ENCODE measurements at places on chromosomes 3 and 15.

- no peak for DNase-seq
These were observed 126.4 kb downstream of the P2RY1 start for GRCh38 chr3:152961323-152961722.

DNA sequence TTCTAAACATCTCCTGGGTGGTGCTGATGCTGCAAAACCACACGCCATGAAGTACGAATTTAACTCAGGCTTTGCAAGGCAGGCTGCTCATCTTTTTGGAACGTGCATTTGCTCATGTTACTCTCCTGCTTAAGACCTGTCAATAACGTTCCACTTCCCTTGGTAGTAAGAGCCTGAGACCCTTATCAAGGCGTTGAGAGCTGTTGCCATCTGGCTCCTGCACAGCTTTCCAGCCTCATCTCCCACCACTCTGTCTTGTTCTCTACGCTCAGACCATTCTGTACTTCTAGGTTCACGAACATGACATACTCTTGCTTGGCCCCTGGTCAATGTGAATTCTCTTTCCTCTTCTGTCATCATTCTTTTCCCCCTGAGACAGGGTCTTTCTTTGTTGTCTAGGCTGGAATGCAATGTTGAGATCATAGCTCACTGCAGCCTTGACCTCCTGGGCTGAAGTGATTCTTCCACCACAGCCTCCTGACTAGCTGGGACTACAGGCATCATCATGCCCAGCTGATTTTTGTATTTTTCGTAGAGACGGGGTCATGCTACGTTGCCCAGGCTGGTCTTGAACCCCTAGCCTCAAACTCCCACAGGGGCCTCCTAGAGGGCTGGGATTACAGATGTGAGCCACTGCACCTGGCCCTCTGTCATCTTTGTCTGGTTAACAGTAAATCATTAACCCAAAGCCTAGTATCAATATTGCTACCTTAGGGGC is 202.8 kb downstream of the CADPS start:
- DNase-seq: no peak

GRCh38 chr3:85780806-85781205 is 822.0 kb downstream of the CADM2 start:
- DNase-seq: no peak

- no peak for DNase-seq
These were observed at the start of gene MKRN3 for GRCh38 chr15:23565395-23566070. TSS of gene MKRN3 (plus strand) at chr15:23565674. CDS start at chr15:23565783, 109 bp downstream.

DNA sequence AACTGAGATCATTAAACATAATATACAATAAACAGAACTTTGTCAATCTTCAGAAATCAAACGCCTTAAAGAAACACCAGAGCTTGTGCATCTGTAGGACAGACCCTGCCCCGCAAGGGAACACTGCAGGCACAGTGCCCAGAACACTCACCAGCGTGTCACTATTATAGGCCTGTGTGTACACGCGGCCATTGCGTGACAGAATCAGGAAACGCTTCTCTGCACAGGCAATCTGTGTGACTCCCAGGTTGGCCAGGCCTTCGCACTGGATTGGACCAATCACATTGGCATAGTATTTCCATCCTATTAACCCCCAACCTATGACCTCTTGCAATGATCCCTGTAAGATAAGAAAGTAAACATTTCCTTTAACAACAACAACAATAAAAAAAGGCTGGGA is 52.9 kb downstream of the HERC2 start:
- no peak for DNase-seq

GRCh38 chr3:12471241-12471640 is 13.0 kb upstream of the TSEN2 start:
- no peak for DNase-seq

DNA sequence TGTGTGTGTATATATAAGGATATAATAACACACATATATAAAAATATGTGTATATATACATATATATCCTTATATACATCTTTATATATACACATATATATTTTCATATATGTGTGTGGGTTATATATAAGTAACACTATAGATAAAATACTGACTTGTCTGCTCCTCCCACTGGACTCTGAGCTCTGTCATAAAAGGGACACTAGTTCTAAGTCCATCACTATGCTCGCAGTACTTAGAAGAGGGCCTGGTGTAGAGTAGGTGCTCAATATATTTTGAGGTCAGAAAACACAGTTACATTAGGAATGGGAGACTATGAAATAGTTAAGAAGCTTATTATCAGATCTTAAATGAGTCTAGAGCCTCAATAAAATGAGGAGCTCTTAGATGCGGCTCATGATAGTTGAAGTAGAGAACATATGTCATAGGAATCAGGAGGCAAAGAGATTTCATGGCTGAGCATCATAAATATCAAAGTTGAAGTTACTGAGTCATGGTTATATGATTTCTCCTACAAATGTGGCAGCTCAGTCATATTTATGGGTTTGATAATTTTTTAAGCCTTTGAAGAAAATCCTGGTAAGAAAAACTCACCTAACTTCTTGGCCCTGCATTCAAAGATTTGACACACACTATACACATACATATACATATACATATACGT is 371.2 kb upstream of the THBS1 start:
- DNase-seq: no peak

DNA sequence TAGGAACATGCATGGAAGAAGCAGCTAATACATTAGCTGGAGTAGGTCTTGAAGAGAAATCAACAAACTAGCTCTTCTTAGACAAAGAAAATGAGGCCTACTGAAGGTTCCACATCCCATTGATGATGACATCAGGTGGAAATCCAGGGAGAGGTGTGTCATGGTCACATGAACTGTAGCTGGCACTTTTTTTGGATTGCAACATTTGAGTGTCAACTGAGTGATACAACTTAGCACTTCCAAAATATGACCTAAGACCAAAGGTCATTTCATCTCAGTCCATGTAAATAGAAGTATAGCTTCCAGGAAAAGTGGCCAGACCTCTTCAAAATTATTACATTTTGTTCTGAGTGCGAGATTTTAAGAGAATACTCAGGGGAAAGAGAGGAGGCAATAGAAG is 117.2 kb upstream of the MEIS2 start:
- no peak for DNase-seq

DNA sequence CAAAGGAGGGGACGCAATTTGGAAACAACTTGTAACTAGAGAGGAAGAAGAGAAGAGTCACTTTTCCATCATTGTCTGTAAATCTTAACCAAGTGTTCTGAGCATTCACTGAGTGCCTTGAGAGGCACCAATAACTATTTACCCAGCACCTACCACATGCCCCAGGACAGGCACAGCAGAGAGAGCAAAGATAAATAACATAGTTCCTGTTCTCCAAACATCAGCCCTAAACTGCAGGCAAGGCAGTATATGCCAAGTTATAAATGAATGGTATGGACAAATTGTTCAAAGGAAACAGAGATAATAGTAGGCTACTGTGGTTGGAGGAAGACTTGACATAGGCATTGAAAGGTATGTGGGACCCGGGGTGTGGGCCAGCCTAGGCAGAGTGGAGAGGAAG is 45.6 kb downstream of the ITGB5 start:
- no peak for DNase-seq

DNA sequence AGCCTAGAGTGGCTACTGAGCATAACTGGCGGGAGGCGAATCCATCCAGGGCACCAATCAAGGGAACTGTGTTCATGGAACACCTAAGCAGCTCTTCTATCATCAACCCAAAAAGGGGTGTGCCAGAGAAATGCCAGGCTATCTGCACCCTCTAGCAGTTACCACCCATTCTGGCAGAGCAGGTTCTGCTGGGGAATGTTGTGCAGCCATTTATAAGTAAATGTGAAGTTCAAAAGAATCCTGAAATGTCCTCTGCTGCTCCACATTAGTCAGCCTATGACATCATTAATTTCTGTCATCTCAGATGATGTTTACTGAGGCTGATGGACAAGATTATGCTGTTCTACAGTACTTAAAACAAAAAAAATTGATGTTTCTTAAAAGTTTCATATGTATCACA is 7.7 kb downstream of the SKIC8 start:
- no peak for DNase-seq

- DNase-seq: no peak
These were observed 14.9 kb downstream of the KBTBD12 start for GRCh38 chr3:127929818-127930413.

- no peak for DNase-seq
These were observed 97.0 kb upstream of the SNRPN start for GRCh38 chr15:24857763-24858162.

DNA sequence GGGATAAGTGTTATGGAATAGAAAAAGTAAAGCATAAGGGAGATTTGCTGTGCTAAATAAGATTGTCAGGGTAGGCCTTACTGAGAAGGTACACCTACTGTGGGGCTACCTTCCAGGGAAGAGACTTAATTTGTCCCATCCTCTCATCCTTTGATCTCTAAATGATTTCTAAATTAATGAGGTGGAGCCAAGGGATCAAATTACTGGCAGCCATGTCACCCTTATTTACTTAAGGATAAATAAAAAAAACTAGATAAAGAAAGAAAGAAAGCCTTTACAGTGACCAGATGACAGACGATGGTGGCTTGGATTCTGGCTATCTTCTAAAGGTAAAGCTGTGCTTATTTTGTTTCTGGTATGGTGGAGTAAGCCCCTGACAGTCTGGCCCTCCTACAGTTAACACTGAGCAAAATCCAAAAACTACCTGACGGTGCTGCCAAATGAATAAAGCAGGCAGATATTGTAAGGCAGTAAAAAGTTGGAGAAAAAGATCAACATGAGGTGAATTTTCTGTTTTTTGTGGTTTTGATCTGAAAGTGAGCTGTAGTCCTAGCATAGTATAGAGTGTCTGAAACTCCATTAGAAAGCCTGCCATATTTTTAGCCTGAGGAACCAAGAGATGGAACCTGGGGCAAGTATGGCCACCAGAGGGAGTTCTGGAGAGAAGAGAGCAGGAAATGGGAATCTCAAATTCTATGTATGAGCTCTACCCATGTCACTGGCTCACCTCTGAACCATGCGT is 285.1 kb upstream of the MANF start:
- no peak for DNase-seq

GRCh38 chr3:36792342-36792741 is 28.0 kb upstream of the DCLK3 start:
- DNase-seq: no peak

- DNase-seq: no peak
These were observed 2.5 kb upstream of the HHLA2 start for GRCh38 chr3:108293858-108294257.

DNA sequence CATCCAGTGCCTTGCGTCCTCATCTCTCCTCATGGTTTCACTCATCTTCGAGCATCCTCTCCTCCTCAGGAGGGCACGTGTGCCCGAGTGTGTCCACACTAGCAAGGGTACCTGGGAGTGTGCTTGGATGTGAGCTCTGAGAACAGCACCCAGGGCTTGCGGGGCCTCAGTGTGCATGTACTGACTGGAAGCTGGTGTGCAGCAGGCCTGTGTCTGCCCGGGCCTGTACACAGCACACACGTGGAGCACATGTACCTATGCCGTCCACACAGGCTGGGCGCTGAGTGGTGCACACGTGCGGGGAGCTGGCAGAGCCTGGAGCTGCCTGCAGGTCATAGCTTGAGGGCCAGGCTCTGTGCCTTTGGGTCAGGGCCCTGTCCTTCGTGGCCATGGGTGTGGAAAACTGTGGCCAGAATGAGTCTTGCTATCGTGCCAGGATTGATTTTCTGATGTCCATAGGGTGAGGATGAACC is 34.9 kb downstream of the TSPAN3 start:
- no peak for DNase-seq

GRCh38 chr15:89165677-89166076 is 55.7 kb downstream of the RLBP1 start:
- DNase-seq: no peak

- DNase-seq: no peak
These were observed 1.8 kb downstream of the HDGFL3 start for GRCh38 chr15:83205725-83206324.

GRCh38 chr3:1616744-1617143 is 481.9 kb upstream of the CNTN4 start:
- no peak for DNase-seq

GRCh38 chr3:157104928-157105652 is 54.9 kb downstream of the CCNL1 start:
- DNase-seq: peak; percentile 49

DNA sequence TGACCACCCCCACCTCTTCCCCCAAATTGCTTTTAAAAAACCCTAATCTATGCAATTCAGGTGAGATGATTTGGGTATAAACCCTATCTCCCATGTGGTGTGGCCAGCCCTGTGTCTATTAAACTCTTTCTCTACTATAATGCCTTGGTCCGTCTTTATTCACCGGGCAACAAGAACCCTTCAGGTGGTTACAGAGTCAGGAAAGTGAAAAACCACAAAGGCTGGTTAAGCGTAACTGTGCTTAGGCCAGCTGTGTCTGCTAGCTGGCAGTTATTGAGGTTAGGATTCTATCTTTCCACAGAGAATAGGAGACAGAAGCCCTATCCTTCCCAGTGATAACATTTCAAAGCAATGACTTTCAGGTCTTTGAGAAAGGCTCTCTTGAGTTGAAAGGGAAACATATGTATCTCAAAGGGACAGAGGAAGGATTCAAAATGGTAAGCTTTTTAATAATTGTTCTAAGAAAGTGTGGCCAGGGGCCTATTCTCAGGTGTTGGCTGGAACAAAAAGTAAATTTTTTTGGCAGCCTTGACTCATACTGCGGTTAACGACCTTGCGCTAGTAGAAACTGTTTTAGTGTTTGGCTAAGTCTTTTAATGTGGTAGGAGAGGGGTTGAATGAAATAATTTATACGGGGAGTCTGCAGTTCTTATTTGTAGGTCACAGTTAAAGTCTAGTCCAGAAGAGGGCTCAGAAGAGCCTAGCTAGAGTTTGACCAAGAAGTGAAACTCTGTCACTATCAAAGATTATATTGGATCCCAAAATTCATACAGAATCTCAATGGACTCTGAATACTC is 89.0 kb downstream of the NPAP1 start:
- no peak for DNase-seq

- no peak for DNase-seq
These were observed 30.0 kb downstream of the STARD5 start for GRCh38 chr15:81293728-81294515.

DNA sequence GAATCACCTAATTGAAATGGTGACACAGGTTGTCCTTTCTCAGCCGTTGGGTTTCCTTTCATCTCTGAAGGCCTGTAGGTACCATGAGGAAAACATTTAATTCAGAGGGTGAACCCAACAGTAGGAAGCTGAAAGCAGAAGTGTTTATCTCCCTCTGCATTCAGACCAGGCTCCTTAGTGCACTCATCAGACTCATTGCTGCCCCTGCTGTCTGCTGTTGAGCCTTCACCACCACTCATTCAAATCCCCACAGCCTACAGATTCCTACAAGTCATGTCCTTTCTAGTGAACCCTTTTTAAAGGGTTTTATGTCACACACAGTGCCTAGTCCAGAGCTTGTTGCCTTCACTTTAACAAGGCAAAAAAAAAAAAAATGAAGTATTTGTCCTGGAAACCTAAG is 13.4 kb downstream of the WDR48 start:
- DNase-seq: no peak

DNA sequence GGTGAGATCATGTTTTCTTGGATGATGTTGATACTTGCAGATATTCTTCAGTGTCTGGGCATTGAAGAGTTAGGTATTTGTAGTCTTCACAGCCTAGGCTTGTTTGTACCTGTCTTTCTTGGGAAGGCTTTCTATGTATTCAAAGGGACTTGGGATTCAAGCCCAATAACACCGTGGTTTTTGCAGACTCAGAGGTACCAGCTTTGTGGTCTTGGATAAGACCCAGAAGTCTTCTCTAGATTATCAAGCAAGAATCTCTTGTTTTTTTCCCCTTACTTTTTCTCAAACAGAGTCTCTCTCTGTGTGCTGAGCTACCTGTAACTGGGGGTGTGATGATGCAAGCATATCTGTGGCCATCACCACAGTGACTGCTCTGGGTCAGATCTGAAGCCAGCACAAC is 42.7 kb upstream of the CCK start:
- no peak for DNase-seq

Data from NCI-H1105 (cell line).